ENCODE measurements at places on chromosomes 4 and X.

- DNase-seq, result no peak
Measured at GRCh38 chr4:3492741-3493719, 29.9 kb downstream of the DOK7 start.

- no peak for DNase-seq
Measured at GRCh38 chrX:139025816-139026215, 314.3 kb upstream of the FGF13 start.

GRCh38 chr4:150256841-150257730, 178.8 kb downstream of the DCLK2 start:
- DNase-seq, result no peak

GRCh38 chr4:19971829-19972228, 279.9 kb upstream of the SLIT2 start:
- DNase-seq, result no peak

DNA sequence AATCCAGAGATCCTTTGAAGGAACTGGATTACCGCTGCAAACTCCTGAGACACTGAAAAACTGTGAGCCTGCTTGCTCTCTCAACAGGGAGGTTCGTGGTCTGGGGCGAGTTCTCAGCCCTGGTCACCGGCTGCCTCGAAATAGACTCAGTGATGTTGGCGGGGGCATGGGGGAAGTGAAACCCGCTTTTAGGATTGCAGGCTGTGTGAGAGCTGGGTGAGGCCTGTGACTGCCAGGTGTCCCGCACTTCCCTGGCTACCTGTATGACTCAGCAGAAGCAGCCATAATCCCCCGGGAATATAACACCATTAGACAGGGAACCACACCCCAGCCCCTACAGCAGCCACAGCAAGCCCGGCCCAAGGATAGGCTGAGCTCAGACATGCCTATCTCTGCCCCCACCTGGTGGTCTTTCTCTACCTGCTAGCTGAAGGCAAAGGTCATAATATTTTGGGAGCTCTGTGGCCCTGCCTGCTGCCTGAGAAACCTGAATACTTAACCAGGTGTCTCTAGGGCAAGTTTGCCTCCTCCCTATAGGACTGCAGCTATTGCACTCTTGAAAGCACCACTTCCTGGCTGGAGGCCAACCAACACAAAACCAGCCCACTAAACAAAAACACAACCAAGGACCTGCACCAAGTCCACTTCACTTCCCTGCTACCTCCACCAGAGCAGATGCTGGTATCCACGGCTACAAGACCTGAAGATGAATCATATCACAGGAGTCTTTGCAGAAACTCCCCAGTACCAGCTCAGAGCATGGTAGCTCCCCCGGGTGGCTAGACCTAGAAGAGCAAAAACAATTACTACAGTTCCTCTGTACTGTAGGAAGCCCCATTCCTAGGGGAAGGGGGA, 202.0 kb downstream of the RRAGB start:
- no peak for DNase-seq

GRCh38 chr4:74886484-74886883, 46.4 kb upstream of the PARM1 start:
- DNase-seq, result no peak

DNA sequence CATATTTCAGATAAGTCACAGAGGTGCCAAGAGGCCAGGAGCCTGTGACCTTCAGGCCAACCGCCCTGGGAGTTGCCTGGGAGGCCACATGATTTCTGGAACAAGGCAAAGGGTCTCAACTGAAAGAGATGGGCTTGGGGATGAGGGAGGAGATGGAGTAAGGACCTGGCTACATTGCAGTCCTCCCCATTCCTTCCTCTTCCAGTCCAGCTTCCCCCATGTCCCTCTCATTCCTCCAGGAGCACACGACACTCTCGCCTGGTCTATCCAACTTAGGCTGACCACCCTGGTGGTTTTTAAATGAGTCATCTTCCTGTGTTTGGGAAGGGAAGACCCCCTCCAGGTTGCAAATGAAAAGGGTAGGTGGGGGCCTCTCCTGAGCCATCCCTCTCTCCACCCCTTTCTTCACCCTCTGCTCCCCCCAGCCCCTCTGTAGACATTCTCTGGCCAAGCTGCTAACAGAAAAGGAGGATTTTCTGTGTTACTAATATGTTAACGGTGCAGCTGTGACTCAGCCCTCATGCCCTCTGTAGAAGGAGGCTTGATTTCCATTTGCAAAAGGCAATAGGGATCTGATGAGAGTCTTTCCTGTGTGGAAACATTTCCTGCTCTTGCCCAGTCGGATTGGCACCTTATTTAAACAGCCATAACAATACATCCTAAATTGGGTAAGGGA, 79.2 kb downstream of the RTL5 start:
- no peak for DNase-seq

GRCh38 chr4:1723131-1723801, 1.9 kb downstream of the TACC3 start:
- DNase-seq, result no peak

GRCh38 chr4:66331761-66332160, 661.5 kb upstream of the EPHA5 start:
- no peak for DNase-seq

DNA sequence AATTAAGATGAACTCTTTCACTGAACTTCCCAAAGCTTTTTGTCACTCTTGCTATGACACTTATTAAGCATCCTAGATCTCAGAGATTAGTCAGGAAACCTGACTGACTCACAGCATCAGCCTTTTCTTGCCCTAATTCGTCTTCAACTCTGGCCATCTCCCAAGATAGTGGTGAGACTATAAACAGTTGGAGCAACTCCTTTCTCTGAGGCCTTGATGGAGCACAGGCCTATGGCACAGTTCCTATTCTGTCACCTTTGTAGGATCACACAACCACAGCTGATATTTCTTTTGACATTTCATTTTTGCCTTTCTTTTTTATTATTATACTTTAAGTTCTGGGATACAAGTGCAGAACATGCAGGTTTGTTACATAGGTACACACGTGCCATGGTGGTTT, 217.6 kb downstream of the PRR32 start:
- no peak for DNase-seq

GRCh38 chr4:6972911-6973310, 63.3 kb downstream of the TBC1D14 start:
- DNase-seq, result no peak

- no peak for DNase-seq
Measured at GRCh38 chr4:10053635-10054453, 32.5 kb upstream of the SLC2A9 start.

DNA sequence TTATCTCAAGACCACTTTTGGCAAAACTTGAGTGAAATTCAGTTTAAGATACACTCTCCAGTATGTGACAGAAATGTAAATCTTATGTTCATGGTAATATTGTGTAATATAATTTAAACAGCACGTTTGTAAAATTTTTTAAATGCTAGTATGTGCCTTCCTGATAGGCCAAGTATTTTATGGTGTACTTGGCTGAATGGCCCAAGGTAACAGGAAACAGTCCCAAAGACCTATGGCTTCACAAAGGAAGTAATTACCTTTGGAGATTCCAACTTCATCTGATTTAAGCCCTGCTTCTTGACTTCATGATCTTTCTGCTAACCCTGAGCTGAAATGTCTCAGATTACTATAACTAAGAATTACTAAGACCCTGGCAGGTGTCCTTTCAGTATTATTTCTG, 20.3 kb downstream of the TEC start:
- DNase-seq, result no peak

- no peak for DNase-seq
Measured at GRCh38 chr4:167234316-167234881, at the start of gene SPOCK3. Gene SPOCK3, minus strand, starts transcription at chr4:167234494.

DNA sequence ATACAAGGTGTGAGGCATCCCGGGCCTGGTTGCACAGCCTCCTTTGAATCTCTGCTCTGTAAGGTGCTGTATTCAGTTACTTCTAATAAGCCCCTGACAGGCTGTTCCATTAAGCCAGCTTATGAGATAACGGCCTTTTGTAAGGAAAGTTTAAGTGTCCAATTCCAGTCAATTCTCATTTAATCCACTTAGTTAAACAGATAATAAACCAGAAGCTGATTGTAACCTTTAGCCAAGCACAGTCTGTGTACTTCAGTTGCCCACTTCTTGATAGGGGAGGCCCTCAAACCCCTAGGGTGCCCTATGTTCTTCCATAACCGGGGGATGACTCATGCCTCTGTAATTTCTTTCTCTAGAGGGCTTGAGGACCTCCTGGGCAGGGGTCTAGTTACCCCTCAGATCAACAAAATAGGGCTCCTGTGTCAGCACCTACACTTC, 63.4 kb downstream of the RASL11B start:
- DNase-seq, result no peak

DNA sequence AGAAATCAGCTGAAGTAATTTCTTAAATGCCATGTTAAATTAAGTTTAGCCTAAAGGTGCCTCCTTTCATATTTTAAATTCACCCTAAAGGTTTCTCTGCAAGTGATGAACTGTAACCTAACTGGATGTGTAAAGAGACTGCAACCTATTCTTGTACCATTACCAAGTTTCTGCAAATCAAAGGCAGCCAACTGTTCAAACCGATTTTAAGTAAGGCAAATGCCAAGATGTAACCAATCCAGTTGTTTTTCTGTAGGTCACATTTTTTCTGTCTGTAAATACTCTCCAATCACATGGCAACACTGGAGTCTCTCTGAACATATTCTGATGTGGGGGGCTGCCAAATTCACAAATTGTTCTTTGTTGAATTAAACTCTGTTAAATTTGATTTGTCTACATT, 42.4 kb upstream of the FGF2 start:
- DNase-seq, result no peak

DNA sequence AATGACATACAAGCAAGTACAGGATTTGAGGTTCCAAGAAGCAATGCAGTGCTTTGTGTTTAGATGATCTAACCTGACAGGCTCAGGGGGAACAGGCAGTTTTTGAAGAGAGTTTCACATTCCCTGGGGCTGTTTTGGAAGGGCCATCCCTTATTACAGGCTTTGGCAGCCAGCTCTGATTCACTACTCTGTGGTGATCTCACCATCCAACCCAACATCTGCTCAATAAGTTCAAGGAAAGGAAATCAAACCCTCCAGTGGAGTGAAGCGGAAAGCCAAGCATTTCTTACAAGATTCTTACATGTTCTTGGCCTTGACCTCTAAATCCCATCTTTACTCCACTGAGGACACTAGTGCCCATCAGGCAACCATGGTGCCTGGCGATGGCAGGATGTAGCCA, 7.5 kb downstream of the IDS start:
- no peak for DNase-seq

GRCh38 chr4:153044036-153044435, 107.9 kb downstream of the FHDC1 start:
- DNase-seq, result no peak

- no peak for DNase-seq
Measured at GRCh38 chrX:33908074-33908473, 224.0 kb downstream of the FAM47A start.

DNA sequence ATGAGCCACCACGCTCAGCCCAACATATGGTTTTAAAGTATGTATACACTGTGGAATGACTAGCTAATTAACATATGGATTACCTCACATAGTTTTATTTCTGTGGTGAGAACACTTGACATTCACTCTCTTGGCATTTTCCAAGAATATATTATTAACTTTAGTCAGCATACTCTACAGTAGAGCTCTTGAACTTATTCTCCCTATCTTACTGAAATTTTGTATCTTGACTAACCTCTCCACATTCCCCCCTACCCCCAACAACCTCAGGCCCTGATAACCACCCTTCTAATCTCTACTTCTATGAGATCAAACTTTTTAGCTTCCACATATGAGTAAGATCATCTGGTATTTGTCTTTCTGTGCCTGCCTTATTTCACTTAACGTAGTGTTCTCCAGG, 38.6 kb upstream of the AGA start:
- no peak for DNase-seq

- DNase-seq, result no peak
Measured at GRCh38 chrX:119343856-119344255, 55.3 kb upstream of the SLC25A43 start.

- DNase-seq, result no peak
Measured at GRCh38 chr4:173185847-173186510, 17.4 kb downstream of the GALNT7 start.

DNA sequence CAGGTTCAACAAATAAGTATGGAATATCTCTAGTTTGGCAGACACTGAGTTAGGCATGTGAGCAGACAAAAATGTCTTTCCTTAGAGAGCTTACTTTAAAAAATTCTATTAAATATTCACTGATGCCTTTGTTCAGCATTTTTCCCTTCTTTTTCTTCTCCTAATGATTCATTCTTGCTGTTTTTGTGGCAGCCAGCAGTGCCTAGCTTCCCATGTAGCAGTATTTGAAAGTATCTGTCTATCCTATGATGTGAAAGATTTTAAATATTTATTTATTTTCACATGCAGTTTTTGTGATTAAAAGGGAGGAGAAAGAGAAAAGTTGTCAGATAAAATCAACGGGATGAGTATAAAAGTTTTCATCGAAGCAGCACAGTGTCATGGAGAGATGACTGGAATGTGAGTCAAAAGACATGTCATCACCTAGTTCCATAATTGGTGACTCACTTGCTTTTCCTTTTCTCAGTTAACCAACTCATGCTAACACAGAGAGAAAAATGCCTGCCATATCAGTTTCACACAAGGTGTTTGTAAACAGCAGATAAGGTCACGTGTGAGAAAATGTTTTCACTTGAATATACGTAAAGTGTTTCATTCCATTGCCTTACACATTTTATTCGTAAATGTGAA, 69.8 kb downstream of the BMPR1B start:
- DNase-seq, result no peak

DNA sequence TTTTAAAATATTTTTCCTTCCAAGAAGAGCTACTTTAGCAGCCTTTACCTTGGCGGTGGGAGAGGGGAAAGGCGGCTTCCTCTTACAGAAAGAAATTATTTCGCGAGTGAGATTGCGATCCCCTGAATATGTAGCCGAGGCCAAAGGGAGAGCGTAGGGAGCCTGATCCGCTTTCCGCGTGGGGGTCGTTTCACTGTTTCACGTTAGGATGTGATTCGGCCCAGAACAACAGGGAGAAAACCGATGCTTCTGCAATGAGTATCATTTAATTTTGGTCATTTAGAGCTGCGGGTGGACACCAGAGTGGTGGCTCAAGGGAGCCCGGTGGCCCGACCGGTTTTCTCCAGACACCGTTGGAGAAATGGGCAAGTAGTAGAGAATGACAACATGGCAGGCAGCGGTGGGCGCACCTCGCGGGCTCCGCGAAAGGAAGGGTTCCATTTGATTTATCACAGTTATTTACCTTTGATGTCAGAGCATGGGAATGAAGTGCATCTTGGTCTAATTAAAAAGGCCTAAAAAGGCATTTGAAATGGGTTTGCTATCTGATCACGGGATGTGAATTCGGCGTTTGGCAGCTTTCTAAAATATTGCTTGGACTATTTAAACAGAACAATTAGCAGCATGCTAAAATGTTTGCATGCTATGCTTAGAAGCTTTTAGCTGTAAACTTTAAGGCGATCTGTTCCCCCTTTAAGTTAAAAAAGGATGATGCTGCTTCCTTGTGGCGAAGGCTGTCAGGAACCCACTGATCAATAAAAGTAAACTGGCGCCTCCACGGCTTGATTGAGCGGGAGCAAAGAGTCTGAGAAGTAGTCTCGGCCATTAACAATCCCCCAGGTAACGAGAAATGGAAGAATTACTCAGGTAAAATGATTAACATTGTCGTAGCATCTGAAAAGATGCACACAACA, 2.0 kb upstream of the PCDH19 start:
- DNase-seq, result no peak
